ENCODE measurements at places on chromosomes 13 and 19.
A peak's percentile ranks its signal among the peaks of the same experiment; 100 is the strongest.

DNA sequence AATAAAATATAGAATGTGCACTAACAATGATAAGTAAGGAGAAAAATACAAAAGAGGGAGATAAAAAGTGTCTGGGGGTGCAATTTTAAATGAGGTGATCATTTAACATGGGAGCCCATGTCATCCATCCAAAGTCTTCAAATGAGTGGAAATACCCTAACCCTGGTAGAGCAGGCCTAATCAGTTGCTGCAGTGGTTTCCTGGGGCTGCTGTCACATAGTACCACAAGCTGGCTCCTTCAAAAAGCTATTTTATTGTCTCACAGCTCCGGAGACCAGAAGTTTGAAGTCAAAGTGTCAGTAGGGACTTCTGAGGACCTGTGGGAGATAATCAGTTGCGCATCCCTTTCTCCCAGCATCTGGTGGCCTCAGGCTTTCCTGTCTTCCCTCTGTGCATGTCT is 717.9 kb downstream of the DIAPH3 start:
- DNase-seq = no peak

GRCh38 chr19:2413629-2414028 is 13.8 kb downstream of the TIMM13 start:
- no peak for DNase-seq

DNA sequence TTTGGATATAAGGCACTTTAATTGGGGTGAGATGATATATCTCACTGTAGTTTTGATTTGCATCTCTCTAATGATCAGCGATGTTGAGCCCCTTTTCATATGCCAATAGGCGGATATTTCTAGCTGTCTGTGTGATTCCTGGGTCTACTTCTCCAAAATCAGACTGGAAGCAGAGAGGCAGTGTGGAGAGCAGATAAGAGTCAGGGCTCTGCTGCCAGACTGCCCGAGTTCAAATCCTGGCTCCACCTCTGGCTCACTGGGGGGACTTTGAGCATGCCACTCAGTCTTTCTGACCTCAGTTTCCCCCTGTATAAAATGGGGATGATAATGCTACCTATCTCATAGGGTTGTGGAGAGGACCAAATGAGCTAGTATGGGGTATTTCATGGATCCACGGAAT is 24.0 kb upstream of the ACP7 start:
- no peak for DNase-seq

DNA sequence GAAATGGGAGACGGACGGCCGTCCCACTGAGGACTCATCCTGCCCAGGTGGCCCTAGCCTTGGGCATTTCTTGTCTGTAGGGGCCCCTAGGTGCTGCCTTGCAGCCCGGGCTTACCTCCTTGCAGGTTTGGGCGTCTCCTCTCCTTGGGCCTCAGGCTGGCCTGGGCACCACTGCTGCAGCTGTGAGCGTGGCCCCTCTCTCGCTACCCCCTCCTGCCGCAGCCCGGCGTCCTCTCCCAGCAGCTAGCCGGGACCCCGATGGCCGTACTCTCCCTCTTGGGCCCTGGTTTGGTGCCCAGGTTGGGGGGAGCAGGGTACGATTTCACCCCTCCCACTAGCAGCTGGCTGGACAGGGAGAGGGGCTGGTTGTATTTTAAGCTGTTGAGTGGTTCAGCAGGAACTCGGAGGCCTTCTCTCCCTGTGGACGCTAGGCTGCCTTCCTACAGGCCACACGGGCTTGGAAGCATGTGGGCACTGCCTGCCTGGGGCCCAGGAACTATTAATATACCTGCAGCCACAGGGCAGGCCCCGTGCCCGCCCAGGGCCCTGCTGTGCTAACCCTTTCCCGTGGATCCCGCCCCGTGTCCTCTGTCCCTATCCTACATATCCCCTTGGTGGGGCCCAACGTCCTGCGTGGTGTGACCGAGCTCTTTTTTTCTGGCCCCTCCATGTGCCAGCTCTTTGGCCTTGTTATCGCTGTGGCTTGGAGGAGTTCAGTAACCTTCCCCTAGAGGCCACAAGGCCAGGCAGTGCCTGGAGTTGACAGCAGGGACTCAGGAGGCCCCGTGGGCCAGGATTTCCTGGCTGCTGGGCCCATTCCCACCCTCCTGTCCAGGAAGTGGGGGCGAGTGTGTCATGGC is 11.7 kb downstream of the NDUFB7 start:
- DNase-seq = no peak

GRCh38 chr19:55319785-55320184 is 5.4 kb downstream of the TMEM150B start:
- DNase-seq = peak; percentile 22

GRCh38 chr19:14091081-14091812 is 696 bp upstream of the SAMD1 start:
- peak; percentile 66 for DNase-seq

DNA sequence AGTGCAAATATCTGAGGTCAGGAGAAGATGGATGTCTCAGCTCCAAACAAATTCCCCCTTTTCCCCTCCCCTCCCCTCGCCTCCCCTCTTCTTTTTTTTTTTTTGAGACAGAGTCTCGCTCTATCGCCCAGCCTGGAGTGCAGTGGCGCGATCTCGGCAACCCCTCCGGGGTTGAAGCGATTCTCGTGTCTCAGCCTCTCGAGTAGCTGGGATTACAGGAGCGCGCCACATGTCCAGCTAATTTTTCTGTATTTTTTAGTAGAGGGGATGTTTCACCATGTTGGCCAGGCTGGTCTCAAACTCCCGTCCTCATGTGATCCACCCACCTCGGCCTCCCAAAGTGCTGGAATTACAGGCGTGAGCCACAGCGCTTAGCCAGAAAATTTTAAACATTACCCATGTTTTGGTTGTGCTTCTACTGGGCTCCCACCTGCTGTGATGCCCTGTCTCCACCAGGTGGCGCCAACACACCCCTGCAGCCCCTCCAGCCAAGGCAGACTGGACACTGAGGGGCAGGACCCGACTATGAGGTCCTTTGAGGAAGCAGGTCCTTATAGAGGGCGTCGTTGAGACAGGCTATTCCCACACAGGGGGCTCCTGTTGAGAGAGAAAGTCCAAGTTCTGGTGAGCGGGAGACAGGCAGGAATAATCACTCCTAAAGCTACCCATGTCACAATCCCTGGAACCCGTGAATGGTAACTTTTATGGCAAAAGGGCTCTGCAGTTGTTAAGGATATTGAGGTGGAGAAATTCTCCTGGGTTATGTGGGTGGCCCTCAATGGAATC is 6.3 kb downstream of the ERICH4 start:
- peak; percentile 84 for DNase-seq

GRCh38 chr19:45653634-45654033 is 14.4 kb upstream of the GIPR start:
- DNase-seq = no peak

GRCh38 chr13:35039012-35039411 is 96.9 kb downstream of the NBEA start:
- DNase-seq = no peak

GRCh38 chr19:52646571-52647217 is 8.5 kb upstream of the ZNF83 start:
- no peak for DNase-seq

DNA sequence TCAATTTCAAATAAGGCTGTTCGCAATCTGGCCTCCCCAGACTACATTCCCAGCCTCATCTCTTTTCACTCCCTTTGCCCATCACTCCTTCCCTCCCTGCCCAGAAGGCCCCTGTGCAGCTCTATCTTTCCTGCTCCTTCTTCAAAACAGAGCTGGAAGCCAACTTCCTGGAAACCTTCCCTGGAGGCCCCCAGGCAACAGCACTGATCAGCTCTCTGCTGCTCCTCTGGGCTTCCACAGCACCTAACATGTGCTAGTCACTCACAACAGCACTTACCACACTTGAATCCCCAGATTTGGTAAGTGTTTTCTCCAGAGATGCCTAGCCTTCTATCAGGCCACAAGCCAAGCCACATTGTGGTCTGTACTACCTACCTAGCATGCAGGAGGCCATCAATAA is 9.5 kb downstream of the SMAD9 start:
- DNase-seq = no peak

DNA sequence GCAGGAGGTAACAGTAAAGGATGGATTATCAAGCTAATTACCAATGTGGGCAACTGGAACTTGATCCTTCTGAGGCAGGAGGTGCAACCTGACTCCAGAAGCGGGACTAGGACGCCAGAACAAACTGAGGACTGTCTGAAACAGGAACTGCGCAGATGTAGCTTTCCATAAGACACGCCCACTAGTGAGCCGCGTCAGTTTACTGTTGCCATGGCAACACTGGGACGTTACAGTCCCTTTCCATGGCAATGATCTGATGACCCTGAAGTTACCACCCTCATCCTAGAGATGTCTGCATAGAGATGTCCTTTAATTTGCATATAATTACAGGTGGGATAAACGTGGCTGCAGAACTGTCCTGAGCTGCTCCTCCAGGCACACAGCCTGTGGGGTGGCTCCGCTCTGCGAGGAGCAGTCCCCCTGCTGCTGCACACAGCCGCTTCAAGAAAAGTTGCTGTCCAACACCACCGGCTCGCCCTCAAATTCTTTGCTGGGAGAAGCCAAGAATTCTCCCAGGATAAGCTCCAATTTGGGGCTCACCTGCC is 816.6 kb downstream of the UQCRFS1 start:
- DNase-seq = no peak

DNA sequence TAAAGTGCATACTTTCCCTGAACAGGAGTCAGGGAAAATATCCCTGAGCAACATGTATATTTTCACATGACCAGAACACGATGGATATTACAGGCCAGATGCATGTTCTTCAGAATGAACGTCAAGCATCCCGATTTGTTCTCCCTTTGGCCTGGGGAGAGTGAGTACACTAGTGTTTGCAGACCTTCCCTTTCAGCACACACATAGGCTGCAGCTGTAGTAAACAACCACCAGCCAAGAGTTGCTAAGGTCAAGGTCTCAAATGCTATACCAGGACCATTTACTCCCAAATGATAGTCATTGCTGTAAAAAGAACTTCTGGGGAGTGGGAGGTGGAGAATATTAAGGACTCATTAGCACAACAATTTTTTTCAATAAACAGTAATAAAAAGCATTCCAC is 3.0 kb downstream of the KLF12 start:
- no peak for DNase-seq

DNA sequence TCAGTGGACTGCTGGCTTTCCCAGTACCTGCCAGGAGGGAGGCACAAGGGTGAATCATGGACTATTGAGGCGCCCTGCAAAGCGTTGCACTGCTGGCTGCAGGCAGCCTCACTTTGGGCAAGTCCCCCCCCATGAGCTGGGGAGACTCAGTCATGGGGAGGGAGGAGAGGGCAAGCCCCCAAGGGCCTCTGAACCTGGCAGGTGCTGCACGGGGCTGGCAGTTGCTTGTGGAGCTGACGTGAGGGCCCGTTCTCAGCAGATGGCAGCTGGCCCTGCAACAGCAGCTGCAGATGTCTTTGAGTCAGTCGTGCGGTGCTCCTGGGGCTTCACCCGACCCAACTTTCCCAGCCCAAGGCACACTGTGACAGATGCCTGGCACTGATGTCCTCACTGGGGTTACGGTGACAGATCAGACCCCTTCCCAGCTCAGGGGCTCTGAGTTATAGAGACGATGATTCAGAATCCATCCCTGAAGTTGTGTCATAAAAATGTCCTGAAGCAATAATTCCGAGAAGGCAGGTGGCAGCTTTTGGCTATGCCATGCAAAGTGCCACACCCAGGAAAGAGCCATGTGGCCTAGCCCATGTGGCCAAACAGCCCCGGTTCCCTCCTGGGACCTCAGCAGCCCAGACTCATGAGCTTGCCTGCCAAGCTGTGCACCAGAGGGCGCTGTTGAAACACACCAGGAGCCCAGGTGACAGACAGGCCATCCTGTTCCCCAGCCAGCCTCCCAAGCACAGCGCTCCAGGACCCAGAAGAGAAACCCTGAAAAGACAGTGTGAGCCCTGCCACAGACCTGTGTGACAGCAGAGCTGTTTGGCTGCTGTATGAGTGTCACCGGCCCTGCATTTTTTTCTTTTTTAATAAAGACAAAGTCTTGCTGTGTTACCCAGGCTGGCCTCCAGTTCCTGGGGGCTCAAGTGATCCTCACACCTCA is 53.6 kb upstream of the LDLR start:
- peak; percentile 69 for DNase-seq

- no peak for DNase-seq
Measured at GRCh38 chr19:56071151-56071550, 49.9 kb downstream of the ZNF787 start.

GRCh38 chr19:19459707-19460251 is 54.3 kb downstream of the GATAD2A start:
- peak; percentile 73 for DNase-seq

DNA sequence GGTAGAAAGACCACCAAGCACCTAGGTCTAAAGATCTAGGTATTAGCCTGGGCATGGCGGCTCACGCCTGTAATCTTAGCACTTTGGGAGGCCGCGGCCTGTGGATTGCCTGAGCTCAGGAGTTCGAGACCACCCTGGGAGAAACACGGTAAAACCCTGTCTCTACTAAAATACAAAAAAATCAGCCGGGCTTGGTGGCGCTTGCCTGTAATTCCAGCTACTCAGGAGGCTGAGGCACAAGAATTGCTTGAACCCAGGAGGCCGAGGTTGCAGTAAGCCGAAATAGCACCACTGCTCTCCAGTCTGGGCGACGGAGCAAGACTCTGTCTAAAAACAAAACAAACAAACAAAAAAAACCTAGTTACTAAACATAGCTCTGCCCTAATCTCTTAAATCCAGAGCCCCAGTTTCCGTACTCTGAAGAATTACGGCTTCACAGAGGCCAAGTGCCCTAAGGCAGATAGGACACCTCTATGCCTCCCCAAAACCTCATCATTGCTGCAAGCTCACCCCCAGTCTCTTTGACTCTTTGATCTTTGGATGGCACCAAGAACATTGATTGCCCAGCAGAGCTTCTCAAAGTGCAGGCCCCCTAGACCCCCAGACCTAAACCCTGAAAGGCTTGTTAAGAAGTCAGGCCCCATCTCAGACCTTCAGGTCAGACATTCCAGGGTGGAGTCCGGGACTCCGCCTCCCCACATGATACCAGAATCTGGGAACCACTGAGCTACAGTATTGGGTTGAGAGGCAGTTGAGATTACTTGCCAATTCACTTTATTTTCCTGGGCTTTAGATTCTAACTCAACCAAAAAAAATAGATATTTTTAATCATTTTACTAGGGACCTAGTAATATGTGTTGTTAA is 2.8 kb downstream of the COL4A2 start:
- no peak for DNase-seq

- DNase-seq = no peak
Measured at GRCh38 chr13:74987124-74987690, 494.8 kb downstream of the TBC1D4 start.

GRCh38 chr19:48784527-48784926 is 26.3 kb downstream of the BCAT2 start:
- peak; percentile 21 for DNase-seq

- DNase-seq = peak; percentile 73
Measured at GRCh38 chr19:1408300-1409203, 1.2 kb downstream of the DAZAP1 start.

DNA sequence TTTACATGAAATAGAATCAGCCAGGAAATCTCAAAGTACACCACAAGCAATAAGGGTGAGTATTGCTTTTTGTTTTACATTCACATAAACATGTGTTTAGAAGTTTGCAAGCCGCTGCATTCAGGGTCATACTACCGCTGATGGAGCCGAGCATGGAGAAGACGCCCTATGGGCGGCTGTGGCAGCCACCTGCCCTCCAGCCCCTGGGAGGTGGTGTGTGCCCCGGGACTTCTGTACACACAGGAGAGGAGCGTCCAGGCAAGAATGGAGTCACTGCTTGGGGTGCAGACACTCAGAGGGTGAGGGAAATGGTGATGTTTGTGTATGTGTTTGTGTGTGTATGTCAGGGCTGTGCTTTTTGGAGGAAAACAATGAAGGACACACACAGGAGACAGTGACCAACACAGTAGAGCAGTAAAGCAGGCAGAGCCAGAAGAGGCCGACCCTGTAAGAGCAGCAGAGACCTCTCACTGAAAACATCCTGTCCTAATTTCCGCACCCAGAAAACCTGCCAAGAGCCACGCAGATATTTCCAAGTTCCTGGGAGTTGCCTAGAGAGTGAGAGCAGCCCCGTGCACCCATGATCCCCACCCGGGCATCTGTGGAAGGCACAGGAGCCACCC is 108.1 kb upstream of the GJB6 start:
- DNase-seq = no peak

Data from endothelial cell of umbilical vein (primary cell).